ENCODE measurements at places on chromosomes 5 and 9. TPM values are rescaled to one million over a fixed set of nuclear protein-coding genes. Genes with fewer than 3 reads are reported as not detected.

GRCh38 chr5:320524-321229 lies 837 bp upstream of the AHRR start:
- DNase-seq, result no peak

GRCh38 chr5:68714810-68715209 lies 379.0 kb upstream of the SLC30A5 start:
- DNase-seq, result no peak

- no peak for DNase-seq
Measured at GRCh38 chr5:124908581-124909451, 162.4 kb upstream of the ZNF608 start.

GRCh38 chr5:148746826-148747535 lies 79.4 kb upstream of the ADRB2 start:
- DNase-seq, result peak; percentile 34

GRCh38 chr5:28216939-28217360 lies 1178.6 kb upstream of the CDH9 start:
- no peak for DNase-seq

GRCh38 chr9:128002959-128003358 lies 22.2 kb upstream of the EEIG1 start:
- DNase-seq, result no peak

- no peak for DNase-seq
Measured at GRCh38 chr9:97559111-97559514, 57.6 kb downstream of the TMOD1 start.

DNA sequence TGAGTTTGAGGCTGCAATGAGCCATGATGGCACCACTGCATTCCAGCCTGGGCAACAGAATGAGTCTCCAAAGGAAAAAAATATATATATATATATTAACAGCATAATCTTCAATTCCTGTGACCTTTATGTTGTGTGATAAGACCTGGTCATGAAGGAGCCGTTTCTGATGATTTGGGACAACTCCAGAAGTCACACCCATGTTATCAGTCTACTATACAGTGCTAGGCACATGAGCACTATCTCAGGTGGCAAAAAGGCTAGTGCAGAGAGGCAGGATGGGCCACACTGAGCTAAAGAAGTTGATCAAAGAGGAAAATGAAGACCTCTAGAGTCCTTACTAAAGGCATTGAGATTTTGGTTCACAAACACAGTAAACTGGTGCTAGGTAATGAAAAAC lies 205.0 kb upstream of the RAD23B start:
- no peak for DNase-seq

DNA sequence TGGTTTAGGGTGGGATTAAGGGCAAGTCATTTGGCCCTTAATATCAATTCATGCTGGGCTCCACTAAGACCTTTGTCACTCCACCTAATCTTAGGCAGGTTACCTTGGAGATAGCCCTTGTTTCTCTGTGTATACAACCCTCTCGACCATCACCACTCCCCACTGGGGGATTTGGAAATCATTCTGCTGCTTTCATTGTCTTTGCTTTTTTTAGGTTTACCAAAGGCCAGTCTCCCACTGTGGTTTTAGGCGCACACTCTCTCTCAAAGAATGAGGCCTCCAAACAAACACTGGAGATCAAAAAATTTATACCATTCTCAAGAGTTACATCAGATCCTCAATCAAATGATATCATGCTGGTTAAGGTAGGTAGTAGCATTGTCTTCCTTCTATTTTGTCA lies 6.2 kb downstream of the GZMK start:
- no peak for DNase-seq

- peak; percentile 73 for DNase-seq
Measured at GRCh38 chr5:76622973-76623596, at the start of gene F2RL2. TSS of gene F2RL2 (minus strand) at chr5:76623403. CDS start at chr5:76623230, 173 bp downstream.

DNA sequence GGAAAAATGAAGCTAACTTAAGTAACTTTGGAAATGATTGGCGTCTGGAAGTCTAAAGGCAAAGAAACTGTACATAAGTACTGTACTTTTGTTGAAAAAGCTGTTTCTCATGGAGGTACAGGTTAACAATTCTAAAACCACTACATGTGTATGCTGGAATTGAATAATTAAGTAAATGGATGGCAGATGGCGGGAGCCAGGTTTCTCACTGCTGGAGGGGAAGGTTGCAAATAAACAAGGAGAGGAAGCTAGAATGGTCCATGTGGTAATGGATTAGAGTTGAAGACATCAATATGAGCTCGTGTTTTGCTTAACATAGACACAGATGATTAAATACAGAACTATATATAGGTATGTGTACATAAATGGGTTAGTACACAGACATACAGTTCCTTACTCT lies 43.2 kb upstream of the ASTN2 start:
- DNase-seq, result no peak

- DNase-seq, result no peak
Measured at GRCh38 chr9:129720181-129720864, 32.5 kb downstream of the PTGES start.

GRCh38 chr5:163379298-163380155 lies 57.9 kb upstream of the CCNG1 start:
- DNase-seq, result peak; percentile 62

- no peak for DNase-seq
Measured at GRCh38 chr5:39598661-39599248, 174.0 kb upstream of the DAB2 start.

DNA sequence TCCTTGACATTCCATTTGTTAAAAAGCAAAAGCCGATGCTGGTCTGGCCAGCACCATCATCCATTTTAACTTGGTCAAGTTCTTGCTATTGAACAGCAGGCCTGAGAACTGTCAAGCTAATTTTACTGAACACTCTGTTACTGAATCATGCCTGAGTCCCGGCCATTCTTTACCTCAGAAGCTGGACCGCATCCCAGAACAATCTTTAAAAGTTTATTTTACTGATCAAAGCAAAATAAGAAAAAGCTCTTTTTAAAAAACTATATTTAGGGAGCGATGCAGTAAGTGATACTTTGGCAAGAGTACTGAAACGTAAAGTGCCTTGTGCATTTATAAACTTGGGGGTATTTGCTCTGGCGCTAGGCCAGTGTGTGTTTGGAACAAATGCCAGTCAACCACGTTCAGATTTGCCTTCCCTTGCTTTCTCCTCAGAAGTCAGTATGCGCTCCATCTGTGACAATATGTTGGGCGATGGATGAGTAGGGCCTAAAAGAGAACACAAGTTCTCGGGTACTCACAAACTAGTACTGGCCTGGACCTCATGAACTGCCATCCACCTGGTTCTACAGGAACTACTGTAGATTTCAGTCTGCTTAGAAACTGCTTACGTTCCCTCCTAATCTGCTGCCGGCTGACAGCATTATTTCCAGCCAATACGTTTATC lies 161.9 kb downstream of the MAPKAP1 start:
- peak; percentile 55 for DNase-seq

GRCh38 chr5:97142521-97143254 lies at the start of gene LIX1:
TSS of gene LIX1 (minus strand) at chr5:97142611. CDS start at chr5:97142576, 35 bp downstream.
- peak; percentile 60 for DNase-seq

- no peak for DNase-seq
Measured at GRCh38 chr9:123090198-123090896, 56.9 kb downstream of the GPR21 start.

DNA sequence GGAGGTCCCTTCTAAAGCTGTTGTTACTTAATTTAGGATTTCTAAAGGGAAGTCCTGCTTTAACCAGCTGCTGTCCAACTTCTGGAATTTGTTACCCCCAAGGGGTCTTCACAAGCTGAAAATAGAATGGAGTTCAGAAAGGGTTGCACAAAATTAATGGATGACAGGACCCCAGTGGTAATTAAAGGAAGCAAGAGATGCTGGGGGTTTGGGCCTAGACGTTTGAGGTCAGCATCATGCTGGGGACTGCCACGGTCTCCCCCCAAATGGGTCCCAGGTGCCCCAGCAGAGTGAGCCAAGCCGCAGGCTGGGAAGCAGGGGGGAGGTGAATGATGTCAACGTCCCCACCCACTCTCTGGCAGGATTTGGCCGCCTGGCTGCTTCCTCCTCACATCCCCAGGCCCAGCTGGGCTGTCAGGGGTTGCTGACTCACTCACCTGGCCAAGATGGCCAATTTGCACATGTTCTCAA lies 97.5 kb upstream of the ARAP3 start:
- no peak for DNase-seq

DNA sequence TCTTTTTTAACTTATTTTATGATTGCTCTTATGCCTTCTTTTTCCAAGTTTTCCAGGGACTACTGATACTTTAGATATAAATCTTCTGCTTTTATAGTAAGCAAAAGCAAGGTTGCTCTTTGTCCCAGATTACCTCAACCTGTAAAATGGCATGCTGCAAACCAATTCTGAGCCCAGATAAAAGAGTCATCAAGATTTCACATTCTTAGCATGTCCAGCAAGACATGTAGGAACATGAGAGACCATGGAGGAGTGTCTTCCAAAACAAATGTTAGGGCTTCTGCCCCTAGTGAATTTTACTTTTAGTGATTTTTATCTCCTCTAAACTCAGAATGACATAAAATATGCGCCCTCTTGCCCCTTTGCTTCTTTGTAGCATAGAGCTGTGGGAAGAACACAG lies 7.0 kb upstream of the CDC20B start:
- no peak for DNase-seq

GRCh38 chr9:107866711-107867311 lies 377.2 kb upstream of the KLF4 start:
- DNase-seq, result no peak

DNA sequence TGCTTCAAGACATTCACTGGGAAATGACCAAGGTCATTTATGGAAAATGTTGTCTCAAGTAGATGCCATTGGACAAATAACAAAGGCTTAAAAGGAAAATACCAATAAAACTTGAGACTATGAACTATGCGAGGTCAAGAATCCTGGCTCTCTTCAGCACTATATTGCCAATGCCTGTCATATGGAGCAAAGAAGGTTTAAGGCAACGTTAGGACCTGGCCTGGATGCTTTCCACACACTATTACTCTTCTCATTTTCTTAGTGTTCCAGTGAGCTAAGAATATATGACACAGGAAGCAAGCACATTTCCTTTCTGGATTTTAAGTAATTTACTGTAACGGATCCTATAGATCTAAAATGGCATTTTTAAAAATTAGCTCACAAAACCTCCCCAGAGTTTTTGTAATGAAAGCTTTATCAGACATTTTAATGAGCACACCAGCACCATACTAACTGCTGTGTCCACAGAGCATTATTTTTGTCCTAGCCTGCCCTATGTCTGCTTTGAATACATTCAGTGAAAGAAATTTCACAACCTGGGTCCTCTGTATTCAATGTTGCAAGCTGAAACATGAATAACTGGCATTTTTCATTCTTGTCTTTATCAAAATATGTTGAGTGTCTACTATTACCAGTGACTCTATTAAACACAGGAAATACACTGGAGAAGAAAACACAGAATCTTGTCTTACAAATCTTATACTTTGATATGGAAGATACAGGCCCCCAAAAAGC lies 315.6 kb downstream of the CETN3 start:
- no peak for DNase-seq

GRCh38 chr9:106019702-106020101 lies 325.4 kb downstream of the TMEM38B start:
- no peak for DNase-seq

DNA sequence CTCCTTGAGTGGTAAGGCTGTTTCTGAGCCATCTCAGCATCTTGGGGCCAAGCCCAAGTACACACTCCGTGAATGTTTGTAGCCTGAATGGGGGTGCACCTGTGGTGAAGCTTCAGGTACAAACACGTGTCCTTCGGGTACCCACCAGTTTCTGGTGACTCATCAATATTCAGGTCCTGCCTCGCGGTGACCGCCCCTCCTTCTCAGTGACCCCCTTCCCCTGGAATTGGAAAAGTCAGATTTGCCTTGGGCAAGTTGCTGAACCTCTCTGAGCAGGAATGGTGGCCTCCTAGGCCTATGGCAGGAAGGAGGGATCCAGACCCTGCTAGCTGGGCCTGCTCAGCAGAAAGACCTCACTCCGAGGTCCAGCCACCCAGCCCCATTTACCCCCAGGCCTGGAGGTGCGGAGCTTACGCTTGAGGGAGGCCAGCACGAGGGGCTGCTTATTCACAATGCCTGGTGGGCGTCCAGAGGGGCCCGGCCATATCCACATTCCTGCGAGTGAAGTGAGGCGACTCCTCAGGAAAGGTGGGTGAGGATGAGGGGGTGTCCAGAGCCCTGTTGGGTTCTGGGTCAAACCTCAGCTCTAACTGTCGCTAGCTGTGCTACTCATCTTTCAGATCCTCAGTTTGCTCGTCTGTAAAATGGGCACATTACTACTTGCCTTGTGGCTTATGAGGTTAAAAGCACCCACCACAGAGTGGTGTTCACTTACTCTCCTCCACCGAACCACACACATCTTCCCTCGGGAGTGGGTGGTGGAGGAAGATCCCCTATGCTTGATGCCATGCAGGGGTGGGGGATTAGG lies 7.0 kb downstream of the ADGRD2 start:
- DNase-seq, result no peak

DNA sequence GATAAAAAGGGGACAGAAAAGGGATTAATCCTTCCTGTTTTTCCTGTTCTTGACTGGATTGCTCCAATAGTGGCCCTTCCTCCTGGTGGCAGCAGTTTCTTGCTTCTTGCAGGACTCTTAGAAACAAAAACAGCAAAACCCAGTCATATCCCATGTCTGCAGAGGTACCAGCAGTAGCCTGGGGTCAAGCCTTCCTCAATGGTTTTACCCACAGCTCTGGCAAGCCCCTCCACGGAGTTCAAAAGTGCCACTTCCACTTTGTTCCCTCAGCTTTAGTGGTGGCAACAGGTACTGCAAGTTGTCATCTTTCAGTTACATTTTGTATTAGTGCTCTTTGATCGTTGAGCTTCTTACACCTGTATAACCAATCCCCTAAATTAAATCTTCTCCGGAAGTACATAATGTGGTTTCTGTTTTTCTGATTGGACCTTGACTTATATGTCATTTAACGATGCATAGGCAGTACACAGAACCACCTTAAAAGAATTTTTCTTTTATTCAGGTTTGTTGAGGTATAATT lies 8.7 kb upstream of the RANBP6 start:
- peak; percentile 16 for DNase-seq

DNA sequence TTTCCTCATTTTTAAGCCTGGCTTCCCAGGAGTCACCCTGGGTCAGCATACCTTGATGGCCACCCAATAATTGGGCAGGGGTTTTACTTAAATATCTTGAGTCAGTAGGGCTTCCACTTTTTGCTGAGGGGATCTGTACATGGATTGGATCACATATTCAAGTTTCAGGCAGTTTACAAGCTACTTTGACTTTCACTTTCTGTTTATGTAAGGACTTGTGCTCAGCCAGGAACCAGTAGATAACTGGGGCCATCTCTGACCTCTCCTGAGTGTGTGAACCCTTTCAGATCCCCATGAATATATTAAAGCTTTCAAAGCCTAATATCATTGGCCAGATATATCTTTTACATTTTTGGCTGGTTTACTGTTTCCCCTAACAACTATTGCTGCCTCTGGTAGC lies 45.1 kb downstream of the SLCO6A1 start:
- peak; percentile 0 for DNase-seq

- peak; percentile 3 for DNase-seq
Measured at GRCh38 chr5:60332244-60333004, 367.5 kb downstream of the DEPDC1B start.

The CNTLN gene
- 6.2 TPM for total RNA-seq

The ZBTB26 gene
- total RNA-seq, result 2.0 TPM

The PRR7 gene
- total RNA-seq, result 1.2 TPM

The NDOR1 gene
- 2.4 TPM for total RNA-seq

The PSAT1 gene
- 7.0 TPM for total RNA-seq

The CYSTM1 gene
- total RNA-seq, result 9.5 TPM

The PCDHGA6 gene
- 1.7 TPM for total RNA-seq

The SLC36A2 gene
- not detected for total RNA-seq
